ENCODE measurements at places on chromosomes 11 and 22.

DNA sequence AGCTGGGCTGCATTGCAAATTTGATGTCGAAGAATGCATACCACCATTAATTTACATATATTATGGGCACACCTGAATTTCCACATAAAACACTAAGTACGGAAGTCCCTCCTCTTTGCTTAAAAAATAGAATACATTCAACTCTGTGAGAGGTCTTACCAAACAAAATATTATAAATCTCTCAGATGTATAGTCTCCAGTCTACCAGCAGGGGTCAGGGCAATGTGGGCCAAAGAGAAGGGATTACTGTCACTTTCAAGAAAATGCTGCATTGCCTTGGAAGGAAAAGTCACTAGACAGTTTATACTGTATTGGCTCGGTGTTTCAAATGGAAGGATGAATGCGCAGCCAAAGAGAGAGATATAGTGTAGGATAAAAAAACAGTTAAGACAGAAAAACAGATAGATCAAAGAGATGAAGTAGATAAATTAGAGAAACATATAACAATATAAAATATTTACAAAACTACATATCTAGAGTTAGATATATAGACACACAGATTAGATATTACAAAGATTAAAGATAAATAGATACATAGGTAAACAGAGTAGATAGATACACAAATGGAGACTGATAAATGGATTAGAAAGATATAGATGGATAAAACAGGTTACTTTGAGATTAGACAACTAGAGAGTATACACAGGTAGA, 20.9 kb downstream of the SERGEF start:
- DNase-seq: peak; percentile 86

DNA sequence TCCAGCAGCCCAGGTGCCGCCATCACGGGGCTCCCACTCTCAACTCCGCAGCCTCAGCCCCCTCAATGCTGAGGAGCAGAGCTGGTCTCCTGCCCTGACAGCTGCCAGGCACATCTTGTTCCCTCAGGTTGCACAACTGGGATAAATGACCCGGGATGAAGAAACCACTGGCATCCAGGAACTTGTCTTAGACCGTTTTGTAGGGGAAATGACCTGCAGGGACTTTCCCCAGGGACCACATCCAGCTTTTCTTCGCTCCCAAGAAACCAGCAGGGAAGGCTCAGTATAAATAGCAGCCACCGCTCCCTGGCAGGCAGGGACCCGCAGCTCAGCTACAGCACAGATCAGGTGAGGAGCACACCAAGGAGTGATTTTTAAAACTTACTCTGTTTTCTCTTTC, at the start of gene SAA1:
Gene SAA1, plus strand, starts transcription at position 316 of the 400 bp plus-strand sequence. CDS start 624 bp downstream, outside the sequence.
- DNase-seq: no peak

GRCh38 chr22:49993649-49994360, 18.8 kb downstream of the IL17REL start:
- no peak for DNase-seq

GRCh38 chr11:26332572-26332915, 614 bp downstream of the ANO3 start:
- no peak for DNase-seq

DNA sequence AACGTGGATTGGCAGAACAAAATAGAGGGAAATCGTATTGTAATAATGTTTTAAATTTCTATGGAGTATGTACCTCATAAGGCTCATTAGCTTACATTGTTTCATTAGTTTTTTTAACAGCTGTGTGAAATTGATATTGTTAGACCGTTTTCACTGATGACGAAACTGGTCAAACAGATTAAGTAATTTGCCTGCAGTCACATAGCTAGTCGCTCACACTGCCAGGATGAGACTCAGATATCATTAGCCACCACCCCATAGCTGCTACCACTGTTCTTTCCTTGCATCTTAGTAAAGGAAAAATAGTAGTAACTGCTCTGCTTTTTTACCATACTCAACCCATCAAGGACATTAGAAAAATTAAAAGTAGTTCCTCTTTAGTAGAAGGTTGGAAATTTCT, 64.0 kb downstream of the DKK3 start:
- DNase-seq: no peak

DNA sequence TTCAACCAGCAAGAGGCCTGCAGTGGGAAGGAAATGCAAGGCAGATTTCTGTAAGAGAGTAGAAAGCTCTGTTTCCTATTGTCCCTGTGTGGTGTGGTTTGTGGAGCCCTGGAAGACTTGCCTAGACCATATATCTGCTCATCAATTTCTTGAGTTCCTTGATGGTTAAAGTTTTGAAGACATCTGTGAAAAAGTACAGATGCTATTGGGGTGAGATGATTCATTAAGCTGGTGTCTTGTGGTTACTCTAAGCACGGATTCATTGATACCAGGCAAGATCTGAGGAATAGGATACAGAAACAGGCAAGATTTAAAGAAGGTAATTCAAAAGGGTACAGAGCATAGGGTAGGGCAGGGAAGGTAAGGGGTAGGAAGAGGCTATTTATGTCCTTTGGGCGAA, 275.8 kb upstream of the SESN3 start:
- DNase-seq: no peak

DNA sequence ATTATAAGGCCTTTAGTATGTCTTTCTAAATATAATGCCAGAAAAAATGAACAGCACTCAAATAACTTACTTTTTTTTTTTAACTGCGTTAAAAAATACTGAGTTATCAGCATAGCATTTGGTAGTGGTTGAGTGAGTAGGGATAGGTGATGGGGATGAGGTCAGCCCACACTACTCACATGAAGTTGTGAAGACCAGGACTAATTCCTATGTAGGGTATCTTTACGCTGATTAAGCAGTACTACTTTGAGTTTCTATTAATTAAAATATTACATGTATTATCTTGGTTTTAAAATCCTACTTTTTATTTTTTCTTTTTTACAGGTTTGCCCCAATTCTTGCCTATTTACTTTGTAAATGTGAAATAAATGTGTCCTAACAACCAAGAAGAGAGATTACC, 13.5 kb downstream of the PHF21A start:
- DNase-seq: no peak

GRCh38 chr22:44133161-44133560, 47.6 kb upstream of the PARVG start:
- no peak for DNase-seq

DNA sequence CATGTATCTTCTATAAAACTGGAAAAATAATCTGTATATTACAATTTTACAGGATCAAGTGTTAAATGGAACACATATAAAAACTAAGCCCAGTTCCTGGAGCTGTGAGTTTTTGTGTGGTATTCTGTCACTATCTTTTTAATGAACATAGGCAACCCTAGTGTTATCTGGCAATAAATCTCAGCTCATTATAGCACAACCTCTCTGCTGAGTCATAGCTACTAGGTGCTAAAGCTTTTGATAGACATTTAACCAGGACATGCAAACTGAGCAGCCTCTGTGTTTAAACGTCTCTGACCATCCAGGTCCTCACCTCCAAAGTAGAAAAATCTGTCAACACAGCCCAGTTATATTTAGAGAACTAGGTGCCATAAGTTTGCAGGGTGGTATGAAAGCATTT, 91.0 kb upstream of the CARD18 start:
- peak; percentile 9 for DNase-seq

DNA sequence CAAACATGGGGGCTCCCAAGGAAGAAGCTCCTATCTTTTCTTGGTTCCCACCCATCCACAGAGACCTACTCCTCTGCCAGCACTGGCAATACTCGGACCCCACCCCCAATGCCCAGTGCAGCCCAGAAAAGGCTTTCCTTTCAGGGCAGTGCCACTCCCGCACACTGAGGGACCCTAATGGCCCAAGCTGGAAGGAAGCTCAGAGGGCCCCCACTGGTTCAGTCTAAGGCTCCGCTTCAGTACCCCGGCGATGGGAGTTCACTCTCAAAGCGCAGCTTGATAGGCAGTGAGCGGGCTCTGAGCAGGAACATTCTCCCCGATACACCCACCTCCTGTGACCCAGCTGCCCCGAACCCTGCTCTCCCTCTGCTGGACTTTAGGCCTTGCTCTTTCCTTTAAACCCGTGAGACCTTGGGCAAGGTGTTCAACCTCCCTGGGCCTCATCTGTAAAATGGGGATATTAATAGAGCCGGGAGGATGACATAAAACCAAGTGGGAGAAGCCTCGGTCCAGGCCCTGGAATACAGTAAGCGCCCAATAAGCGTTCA, 48.4 kb downstream of the CHRDL2 start:
- no peak for DNase-seq

- DNase-seq: no peak
Measured at GRCh38 chr11:73163638-73164174, 21.6 kb upstream of the FCHSD2 start.

- no peak for DNase-seq
Measured at GRCh38 chr11:8831861-8832260, 79.1 kb upstream of the AKIP1 start.

DNA sequence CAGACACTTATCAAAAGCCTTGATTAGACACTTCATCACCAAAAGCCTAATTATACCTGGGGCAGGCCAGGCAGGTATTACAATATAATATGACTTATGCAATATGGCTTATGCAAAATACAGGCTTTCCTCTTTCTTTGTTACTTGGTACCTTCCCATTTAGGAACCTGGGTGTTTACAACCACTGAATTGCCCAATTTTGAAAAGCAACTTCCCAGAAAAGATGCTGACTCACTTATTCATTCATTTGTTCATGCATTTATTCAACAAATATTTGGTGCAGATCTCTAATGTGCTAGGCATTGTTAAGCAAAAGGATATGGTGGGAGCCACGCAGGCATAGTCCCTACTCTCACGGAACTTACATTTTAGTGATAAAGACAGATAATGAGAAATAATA, 13.6 kb upstream of the JAML start:
- no peak for DNase-seq

- DNase-seq: no peak
Measured at GRCh38 chr11:1201395-1202153, 21.3 kb upstream of the MUC5B start.

- DNase-seq: no peak
Measured at GRCh38 chr22:42202669-42203068, 67.8 kb downstream of the TCF20 start.

GRCh38 chr11:95081412-95081811, 8.2 kb upstream of the ENDOD1 start:
- DNase-seq: no peak

DNA sequence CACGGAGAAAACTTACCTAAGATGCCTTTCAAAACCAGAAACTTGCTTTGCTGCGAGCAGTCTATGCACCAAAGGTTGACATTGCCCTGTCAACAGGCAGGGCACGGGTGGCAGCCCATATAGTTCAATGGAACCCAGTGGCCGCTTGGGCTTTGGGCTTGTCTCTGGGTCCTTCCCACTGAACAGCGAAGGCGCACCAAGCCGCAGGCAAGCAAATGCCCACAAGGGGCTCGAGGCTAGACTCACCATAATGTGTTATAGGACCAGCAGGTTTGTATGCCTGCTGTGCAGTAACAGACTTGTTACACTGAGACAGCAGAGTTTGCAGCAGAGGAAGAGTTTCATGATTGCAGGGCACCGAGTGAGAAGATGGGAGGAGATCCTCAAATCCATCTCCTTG, 20.3 kb downstream of the CLDN5 start:
- DNase-seq: peak; percentile 1

- DNase-seq: no peak
Measured at GRCh38 chr11:12060385-12060985, 49.9 kb upstream of the MICAL2 start.

DNA sequence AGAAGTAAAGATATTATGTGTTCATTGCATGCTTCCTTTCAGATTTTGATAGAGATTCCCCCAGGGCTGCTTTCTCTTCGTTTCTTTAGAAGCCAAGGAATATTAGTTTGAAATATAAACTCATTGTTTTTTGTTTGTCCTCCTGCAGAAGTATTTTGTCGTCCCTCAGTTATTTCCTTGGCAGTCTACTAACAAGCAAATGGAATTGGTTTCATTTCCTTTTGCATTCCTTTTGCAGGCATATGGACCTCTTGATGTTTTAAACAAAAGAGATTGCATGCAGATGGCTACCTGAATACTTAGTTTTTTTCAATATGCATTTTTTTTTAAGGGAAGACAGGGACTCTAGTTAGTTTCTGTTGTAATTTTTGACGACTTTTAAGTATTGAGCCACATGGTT, 62.2 kb downstream of the BCL2L13 start:
- no peak for DNase-seq

DNA sequence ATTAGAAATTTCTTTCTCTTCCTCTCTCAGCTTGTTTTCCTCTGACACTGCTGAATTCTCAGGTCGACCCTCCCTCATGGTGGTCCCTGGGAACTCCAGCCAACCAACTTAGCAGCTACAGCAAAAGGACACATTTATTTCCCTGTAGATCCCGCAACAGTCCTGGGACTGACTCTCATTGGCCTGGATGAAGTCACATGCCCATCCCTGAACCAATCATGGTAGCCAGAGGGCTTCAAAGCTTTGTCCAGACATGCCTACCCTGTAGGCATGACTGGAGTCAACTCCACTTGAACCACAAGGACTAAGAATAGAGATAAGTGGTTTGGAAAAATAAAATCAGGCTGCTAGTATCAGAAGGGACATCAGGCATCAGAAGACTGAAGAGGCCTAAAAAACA, 84.6 kb upstream of the LRRC55 start:
- no peak for DNase-seq

DNA sequence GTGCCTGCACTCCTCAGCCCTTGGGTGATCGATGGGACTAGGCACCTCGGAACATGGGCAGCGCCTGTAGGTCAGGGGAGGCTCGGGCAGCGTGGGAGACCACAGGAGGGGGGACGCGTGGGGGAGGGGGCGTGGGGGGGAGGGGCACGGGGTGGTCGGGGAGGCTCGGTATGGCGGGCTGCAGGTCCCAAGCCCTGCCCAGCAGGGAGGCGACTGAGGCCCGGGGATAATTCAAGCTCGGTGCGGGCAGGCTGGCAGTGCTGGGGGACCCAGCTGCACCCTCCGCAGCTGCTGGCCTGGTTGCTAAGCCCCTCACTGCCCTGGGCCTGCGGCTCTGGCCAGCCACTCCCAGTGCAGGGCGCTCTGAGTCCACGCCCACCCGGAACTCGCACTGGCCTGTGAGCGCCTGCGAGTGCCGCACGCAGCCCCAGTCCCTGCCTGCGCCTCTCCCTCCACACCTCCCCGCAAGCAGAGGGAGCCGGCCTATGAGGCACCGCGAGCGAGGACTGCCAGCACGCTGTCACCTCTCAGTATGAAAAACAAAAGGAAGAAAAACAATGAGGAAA, 1698.3 kb upstream of the RAG2 start:
- no peak for DNase-seq

- DNase-seq: no peak
Measured at GRCh38 chr22:40624770-40625169, 11.7 kb downstream of the MRTFA start.

GRCh38 chr11:96390488-96390792, 627 bp downstream of the JRKL start:
- DNase-seq: no peak

GRCh38 chr22:42711895-42712837, 8.5 kb downstream of the A4GALT start:
- no peak for DNase-seq

GRCh38 chr22:26579331-26579886, 10.5 kb downstream of the TPST2 start:
- DNase-seq: no peak

DNA sequence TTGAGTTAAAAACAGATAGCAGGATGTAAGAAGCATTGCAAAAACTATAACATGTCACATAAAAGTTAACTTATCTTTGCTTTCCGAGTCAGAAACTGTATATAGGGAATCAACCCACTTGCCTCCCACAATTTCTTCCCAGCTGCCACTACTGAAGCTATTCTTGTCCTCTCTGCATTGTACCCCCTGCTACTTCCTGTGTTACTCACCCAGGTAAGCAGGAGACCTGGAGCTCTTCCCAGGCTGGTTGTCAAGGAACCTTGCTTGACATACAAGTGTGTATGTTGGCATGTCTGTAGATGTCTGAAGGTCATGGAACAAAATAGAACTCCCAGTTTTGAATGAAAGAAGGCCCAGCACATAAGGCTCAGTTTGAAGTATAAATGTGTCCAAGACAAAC, 74.3 kb upstream of the LRRC4C start:
- DNase-seq: peak; percentile 10

All from DMS53 (cell line).